ENCODE measurements at places on chromosomes 12 and 14.

GRCh38 chr12:56163533-56164344 lies 5.6 kb downstream of the MYL6 start:
- DNase-seq: no peak

- peak; percentile 37 for DNase-seq
Observed at GRCh38 chr14:96109596-96110355, 70.6 kb downstream of the C14orf132 start.

GRCh38 chr14:99946652-99947489 lies 118.4 kb upstream of the EVL start:
- peak; percentile 10 for DNase-seq

DNA sequence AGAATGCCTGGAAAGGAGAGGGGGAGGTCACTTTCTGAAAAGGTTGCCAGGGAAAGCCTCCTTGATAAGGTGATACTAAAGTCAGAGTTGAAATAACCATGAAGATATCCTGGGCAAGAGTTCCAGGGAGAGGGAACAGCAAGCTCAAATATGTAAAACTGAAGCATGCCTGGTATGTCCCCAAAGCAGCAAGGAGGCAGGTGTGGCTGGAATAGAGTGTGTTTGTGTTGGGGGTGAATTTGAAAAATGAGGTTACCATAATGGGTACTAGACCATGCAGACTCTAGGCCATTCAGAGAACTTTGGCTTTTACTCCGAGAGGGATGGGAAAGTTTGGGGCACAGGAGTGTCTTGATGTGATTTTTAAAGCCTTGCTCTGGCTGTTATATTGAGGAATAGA lies 66.7 kb upstream of the PTCSC3 start:
- DNase-seq: no peak

- peak; percentile 78 for DNase-seq
Observed at GRCh38 chr12:26651566-26652188, 181.3 kb downstream of the ITPR2 start.

DNA sequence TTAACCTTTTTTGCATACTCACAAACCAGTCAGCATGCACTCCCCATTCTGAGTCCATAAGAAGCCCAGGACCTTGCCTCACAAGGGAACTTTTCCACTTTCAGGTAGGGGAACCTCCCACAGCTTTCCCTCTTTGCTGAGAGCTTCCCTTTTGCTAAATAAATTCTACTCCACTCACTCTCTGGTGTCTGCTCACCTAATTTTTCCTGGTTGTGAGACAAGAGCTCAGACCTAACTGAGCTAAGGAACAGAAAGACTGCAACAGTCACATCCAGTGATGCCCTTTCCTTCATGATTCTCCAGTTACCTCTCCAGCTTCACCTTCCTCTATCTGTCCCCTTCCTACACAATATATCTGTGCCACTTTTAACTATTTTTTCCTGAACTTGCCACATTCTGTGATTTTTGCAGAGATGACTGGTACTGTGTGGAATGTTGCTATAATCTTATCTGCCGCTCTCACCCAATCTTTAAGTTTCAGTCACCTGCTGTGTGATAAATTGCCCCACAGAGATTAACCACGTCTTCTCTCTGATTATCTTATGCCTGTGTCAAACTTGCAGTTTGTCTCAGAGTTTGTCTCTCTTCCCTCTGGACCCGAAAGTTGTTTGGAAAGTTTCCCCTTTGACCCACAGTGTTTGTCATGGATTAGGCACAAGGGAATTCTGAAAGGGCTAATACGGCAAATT lies 737.1 kb upstream of the FLRT2 start:
- DNase-seq: no peak

GRCh38 chr14:27242874-27243273 lies 645.0 kb upstream of the NOVA1 start:
- DNase-seq: no peak

DNA sequence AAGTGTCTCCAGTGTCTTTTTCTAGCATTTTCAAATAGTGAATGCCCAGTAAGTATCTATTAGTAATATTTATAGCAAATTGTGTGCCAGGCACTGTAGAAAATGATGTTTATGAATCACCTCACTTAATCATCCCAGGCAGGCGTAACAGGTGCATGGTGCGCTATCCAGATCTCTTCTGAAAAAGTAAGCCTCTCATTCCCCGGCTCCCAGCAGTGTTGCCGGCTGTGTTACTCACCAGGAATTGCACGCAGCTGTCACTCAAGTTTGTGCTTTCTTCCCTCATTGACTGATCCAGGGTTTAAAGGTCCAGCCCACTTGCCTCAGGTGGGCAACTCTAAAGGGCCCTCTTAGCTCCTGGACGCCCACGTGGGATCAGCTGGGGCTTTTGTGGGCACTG lies 173.8 kb upstream of the RASSF8 start:
- DNase-seq: no peak

GRCh38 chr14:71931492-71932228 lies 569 bp upstream of the RGS6 start:
- DNase-seq: peak; percentile 12

Measured in G401 (cell line).